ENCODE measurements at places on chromosomes 3 and 15. TPM values are rescaled to one million over a fixed set of nuclear protein-coding genes. Genes with fewer than 3 reads are reported as not detected.

- DNase-seq = no peak
These were observed 26.0 kb downstream of the MESP1 start for GRCh38 chr15:89725064-89725463.

The GPR62 gene
- 0.57 TPM for total RNA-seq

- DNase-seq = no peak
These were observed 16.9 kb downstream of the ABHD2 start for GRCh38 chr15:89105147-89105546.

GRCh38 chr15:71396536-71397125 lies 281.4 kb downstream of the THSD4 start:
- DNase-seq = no peak

The STX19 gene
- total RNA-seq = not detected

GRCh38 chr15:93495799-93496637 lies 407.0 kb upstream of the RGMA start:
- DNase-seq = no peak

The TLR9 gene
- total RNA-seq = 0.26 TPM
